H7 (cell line): ENCODE measurements at places on chromosomes 13 and 19. TPM values are rescaled to one million over a fixed set of nuclear protein-coding genes. Genes with fewer than 3 reads are reported as not detected.

OR7A10 gene
- total RNA-seq, result not detected in 2 replicates

GRCh38 chr13:47897411-47898050 is 103.5 kb downstream of the SUCLA2 start:
- no peak for DNase-seq

ERVV-1 gene
- total RNA-seq, result 0.17 and 0.33 TPM in 2 replicates

DNA sequence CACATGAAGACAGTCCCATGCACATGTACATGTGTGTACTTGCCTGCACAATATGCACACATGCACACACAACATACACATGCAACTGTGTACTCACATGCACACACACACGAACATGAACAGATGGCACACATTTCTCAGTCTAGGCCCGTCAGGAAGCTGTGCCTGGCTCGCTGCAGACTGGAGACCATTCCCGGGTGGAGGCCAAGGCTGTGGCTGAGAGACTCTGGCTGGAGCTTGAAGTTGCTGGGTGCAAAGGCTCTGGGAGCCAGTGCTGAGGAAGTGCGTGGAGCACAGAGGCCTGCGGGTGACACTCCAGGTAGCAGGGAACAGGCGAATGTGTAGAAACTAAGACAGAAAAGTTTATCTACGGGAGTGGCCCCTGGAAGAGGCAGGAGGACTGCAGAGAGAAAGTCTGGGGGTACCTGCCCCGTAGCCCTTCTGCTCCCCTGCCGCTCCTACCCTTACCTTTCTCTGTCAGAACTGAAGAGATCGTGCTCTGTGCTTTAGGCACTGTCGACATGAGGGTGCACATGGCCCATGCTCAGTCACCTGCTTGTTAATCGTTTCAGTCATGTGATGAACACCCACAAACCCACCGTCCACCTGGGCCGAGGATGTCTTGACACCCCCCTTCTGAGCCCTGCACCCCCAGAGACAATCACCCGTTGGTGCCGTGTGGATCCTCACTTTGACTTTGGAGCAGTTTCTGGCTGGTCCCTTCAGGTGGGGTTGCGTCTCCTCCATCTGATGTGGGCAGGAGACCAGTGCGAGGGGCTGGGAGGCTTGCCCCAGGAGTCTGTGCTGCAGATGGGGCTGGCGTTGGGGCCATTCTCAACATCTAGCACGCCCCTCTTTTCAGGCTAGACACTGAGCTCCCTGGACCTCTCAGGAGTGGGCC is 69.4 kb downstream of the TEX29 start:
- DNase-seq, result no peak

DNA sequence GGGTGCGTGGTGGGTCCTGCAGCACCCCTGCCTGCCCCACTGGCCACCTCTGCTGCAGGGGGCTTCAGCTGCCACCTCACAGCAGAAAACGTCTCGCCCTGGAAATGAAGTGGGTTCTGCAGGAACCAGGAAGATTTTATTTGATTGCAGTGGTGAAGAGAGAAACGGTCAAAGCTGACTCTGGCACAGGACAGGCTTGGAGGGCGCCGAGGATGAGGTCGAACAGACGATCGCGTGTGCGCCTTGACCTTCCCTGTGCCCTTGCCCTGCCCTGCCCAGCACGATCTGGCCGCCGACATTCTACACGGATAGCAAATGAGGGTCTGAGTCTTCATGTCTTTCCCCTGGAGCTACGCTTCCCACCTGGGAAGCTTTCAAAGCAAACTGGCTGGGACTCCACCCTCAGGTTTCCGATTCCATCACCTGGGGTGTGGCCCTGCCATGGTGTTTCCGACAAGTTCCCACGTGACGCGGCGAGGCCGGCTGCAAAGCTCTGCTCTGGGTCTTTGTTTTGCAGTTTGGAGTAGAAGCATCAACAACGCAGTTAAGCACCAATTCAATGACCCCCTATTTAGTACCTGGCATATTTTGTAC is 50.3 kb upstream of the TUBGCP3 start:
- peak; percentile 64 for DNase-seq

ZNF584 gene
- 3.7 and 10.2 TPM in 2 replicates for total RNA-seq

PABPC3 gene
- total RNA-seq, result 0.03 and 0.04 TPM in 2 replicates

DNA sequence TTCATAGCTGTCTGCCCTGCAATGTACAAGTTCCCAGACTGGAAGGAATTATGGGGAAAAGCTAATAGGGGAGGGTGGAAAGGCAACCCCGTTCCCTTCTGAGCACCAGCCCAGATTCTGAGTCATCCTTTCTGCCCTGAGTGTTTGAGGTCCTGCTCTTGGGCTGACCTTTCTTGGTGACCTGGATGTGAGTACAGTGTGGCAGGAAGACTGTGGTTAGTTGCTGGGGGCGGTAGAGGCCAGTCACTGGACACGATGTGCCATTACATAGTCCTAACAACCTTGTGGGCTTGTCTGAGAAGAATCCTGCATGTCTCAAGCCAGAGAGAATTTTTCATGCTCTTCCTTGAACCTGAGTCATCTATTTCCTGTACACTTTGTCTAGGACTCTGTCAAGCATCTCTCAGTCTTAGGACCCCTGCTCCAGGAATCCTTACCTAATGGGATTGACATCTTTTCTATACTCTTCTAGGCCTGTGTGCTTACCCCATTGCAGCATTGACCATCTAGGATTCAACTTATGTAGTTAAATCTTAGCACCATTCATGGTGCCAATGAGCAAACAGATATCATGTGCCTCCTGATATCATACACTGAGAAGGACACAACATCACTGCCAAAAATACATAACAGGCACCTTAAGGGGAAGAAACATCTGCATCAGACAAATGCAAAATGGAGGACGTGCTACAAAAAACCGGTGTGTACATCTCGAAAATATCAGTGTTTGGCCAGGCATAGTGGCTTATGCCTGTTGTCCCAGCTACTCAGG is 8.1 kb upstream of the ANGPTL4 start:
- no peak for DNase-seq

GRCh38 chr19:45293682-45294081 is 29.0 kb downstream of the CKM start:
- no peak for DNase-seq

- DNase-seq, result no peak
Observed at GRCh38 chr13:26048741-26049140, 3.1 kb downstream of the SHISA2 start.

GRCh38 chr13:99176309-99177276 is 24.1 kb upstream of the UBAC2 start:
- peak; percentile 91 for DNase-seq

DNA sequence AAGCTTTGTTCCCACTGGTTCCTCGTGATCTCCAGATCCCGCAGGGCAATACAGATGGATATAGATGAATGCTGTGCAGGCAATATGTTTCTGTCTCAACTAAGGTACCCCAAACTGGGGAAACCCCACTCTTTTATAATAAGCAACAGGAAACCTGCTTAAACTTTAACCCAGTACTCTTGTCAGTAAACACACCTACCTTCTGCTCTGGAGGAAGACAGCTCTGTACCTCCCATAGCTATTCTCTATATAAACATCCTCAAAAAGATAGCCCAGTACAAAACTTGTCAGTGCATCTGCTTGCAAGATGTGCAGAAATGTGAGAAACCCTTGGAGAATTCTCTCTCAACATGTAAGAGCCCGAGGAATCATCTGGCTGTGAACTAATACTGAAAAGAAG is 583.6 kb downstream of the OLFM4 start:
- DNase-seq, result no peak

C19orf85 gene
- 1.6 and 3.7 TPM in 2 replicates for total RNA-seq

DNA sequence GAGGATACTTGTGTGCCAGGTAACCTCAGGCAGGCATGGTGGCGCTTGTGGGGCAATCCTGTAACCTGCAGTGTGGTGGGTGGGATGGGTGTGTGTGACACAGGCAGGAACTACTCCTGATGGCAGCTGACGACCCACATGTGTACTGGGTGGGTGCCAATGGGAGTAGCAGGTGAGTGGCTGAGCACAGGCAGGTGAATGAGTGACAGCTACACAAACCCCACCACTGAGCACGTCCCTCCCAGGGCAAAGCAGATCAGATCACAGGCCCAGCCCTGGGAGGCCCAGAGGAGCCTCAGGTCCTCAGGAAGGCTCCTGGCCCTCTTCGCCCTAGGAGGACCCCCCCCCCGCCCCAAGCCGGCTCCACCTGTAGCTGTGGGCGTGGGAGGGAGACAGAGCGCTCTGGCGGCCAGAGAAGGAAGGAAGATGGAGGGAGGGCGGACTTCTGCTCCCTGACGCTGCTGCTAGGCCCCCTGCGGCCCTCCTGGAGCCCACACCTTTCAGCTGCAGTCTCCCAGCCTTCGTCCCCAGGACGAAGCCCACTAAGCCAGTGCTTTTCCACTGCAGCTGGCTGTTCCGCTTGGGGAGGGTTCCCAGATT is 1.3 kb upstream of the ZNF181 start:
- DNase-seq, result peak; percentile 64

GRCh38 chr13:85503797-85504196 is 295.4 kb downstream of the SLITRK6 start:
- DNase-seq, result no peak

IGFL3 gene
- total RNA-seq, result not detected in 2 replicates

DNA sequence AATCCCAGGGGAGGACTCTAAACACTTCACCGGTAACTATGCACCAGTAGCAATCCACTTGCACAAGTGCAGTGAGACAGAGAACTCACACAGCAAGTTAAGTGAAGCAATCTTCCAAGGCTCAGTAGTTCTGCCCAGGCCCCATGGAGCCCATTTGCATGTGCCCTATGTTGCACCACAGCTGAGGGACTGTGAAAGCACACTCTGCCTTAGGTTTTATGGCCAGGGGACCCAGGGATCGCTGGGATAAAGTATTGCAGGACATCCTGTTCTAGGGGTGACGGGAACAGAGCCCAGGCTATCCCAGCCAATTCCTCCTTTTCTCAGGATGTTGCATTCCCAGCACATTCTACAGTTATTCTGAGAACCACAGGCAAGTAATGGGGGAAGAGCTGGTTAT is 6.0 kb upstream of the AMER2 start:
- no peak for DNase-seq

ZNF599 gene
- total RNA-seq, result 3.6 and 7.6 TPM in 2 replicates

- DNase-seq, result peak; percentile 71
Observed at GRCh38 chr19:46081928-46082727, 41.3 kb upstream of the IGFL4 start.

GRCh38 chr13:105918842-105919741 is 616.4 kb downstream of the EFNB2 start:
- DNase-seq, result peak; percentile 16

CEACAM7 gene
- not detected in 2 replicates for total RNA-seq

GRCh38 chr13:48978942-48979601 is 3.4 kb downstream of the FNDC3A start:
- DNase-seq, result peak; percentile 12

STAP2 gene
- total RNA-seq, result 14.2 and 18.0 TPM in 2 replicates

DNA sequence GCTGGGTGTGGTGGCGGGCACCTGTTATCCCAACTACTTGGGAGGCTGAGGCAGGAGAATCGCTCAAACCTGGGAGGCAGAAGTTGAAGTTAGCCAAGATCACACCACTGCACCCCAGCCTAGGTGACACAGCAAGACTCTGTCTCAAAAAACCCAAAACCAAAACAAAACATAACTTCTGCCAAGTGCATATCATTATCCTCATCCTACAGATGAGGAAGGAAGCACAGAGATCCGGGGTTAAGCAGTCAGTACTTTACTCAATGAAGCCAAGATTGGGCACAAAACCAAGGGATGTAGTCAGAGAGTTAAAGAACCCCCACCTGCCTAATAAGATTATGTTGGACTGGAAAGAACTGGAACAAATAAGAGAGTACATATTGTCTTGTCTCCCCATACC is 5.5 kb upstream of the TMTC4 start:
- no peak for DNase-seq

PSG11 gene
- not detected in 2 replicates for total RNA-seq

DNA sequence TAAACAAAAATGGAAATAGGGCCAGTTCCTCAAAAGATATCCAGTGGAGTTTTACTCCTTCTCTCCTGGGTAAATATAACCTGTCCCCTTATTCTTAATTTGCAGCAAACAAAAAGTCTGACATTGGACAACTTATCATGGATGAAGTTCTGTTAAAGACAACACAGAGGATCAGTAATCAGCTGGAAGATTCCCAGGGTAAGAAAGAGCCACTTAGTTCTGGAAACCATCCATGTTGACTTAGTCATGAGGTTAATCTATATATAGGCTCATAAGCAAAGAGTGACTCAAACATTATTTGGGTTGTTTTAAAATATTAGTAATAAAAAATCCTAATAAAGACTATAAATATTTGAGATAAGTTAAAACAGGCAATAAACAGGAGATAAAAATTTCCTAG is 40.5 kb upstream of the EBPL start:
- DNase-seq, result no peak

SYNGR4 gene
- not detected in 2 replicates for total RNA-seq

GRCh38 chr13:72244788-72245187 is 377.8 kb upstream of the DACH1 start:
- no peak for DNase-seq

IZUMO4 gene
- 0.80 and 0.81 TPM in 2 replicates for total RNA-seq

NLRP7 gene
- total RNA-seq, result 1.9 and 3.2 TPM in 2 replicates

- no peak for DNase-seq
Observed at GRCh38 chr19:1210227-1210538, 4.6 kb downstream of the STK11 start.

YJEFN3 gene
- total RNA-seq, result 0.74 and 1.2 TPM in 2 replicates

GRCh38 chr13:80312967-80313366 is 28.0 kb downstream of the SPRY2 start:
- no peak for DNase-seq

DNA sequence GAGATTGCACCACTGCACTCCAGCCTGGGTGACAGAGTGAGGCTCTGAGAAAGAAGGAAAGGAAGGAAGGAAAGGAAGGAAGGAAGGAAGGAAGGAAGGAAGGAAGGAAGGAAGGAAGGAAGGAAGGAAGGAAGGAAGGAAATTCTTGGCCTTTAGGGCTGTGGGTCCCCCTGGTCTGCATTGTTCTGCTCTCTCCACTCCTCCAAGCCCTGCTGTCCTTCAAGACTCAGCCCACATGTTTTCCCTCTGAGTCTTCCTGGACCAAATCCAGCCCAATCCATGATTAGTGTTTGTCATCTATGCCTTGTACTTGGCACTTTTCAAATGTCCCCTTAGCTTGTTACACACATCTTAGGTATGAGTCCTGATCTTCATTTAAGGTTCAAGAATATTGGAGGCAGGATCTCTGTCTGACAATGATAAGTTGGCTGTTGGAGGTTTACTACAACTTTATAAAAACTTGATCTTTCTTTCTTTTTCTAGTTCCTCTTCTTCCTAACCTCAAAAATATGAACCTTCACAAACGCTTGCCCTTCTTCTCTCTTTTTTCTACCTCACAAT is 48.8 kb upstream of the INTS6 start:
- no peak for DNase-seq

GRCh38 chr13:48578516-48579164 is 45.8 kb upstream of the RCBTB2 start:
- DNase-seq, result no peak

DNA sequence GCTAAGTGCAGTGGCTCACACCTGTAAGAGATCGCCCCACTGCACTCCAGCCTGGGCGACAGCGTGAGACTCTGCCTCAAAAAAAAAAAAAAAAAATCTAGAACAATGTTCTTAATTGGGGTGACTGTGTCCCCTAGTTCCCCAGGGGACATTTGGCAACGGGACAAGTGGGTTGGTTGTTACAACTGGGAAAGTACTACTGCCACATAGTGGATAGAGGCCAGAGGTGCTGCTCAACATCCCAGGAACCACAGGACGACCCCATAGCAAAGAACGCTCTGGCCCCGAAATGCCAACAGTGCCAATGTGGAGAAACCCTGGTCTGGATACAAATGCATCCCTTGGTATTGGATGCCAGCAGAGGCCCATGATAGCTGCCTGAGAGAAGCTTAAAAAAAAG is 11.8 kb downstream of the NLRP12 start:
- peak; percentile 67 for DNase-seq

LGALS7 gene
- 0.37 and 1.9 TPM in 2 replicates for total RNA-seq
